Hematopoietic multipotent progenitor cell treated with erythropoietin and hydrocortisone succinate and interleukin-3 and kit ligand, for 17 days (in vitro differentiated cells): ENCODE measurements at places on chromosomes 13 and 19.

GRCh38 chr13:108895220-108895704 is 265.9 kb downstream of the MYO16 start:
- peak; percentile 20 for DNase-seq

GRCh38 chr19:57171551-57172081 is 4.3 kb upstream of the DUXA start:
- no peak for DNase-seq

DNA sequence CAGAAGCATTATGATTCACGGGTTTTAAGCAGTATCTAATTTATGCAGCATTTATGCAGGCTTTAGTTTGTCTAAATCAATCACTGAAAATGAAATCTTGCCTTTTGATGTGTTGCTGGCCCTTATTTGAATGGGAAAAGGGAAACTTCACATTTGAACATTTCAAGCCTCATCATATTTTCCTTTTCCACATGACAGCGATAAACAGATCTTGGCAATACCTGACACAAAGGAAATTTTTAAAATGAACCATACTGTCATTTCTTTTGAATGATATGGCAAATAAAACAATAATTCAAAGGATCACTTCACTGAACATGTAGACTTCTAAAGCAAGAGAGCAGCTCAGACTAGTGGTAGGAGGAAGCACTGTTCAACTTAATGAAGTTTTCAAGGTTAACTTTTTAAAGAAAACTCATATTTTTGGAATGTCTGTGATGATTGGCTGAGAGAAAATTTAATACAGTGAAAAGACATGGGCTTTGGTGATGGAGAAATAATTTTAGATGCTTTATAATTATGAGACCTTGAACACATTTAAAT is 198.1 kb downstream of the OXGR1 start:
- DNase-seq = no peak

GRCh38 chr19:850221-850978 is 1.7 kb upstream of the ELANE start:
- no peak for DNase-seq

- no peak for DNase-seq
Observed at GRCh38 chr13:32234914-32235313, 80.2 kb downstream of the ZAR1L start.

DNA sequence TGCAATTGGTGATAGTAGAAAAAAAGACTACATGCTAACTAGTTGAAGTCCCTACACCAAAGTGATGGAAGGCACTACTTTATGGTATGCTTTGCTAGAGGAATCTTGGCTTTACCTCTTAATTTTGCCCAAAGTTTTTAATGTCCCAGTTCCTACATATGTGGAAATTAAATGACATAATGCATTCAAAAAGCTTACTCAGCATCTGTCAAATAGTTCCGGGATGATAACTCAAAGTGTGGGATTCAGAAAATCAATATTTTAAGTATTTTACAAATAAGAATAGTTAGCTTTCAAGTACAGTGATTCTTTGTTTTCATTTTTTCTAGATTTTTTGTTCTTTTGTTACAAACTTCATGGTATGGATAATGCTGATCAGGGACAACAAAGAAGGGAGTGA is 211.6 kb downstream of the PCDH20 start:
- DNase-seq = no peak

- no peak for DNase-seq
Observed at GRCh38 chr13:22226086-22226485, 555.2 kb downstream of the FGF9 start.

DNA sequence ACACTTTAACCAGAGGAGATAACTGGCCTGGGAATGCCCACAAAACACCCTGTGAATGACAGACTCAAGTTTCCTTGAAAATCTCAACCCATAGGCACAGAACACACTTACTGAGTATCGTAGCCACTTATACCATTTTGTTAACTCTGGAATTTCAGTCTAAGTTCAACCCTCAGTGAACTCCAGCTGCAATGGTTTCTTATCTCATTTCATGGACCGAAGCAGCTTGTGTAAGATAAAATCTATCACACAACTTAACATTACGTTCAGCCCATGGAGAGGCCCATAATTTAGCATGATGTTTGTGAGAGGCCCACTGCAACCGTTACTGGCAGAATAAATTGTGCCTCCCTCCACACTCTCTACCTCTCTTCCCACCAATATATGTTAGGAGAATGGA is 323.0 kb downstream of the DNAJC15 start:
- no peak for DNase-seq

GRCh38 chr13:112704308-112705145 is 14.7 kb downstream of the ATP11A start:
- no peak for DNase-seq

DNA sequence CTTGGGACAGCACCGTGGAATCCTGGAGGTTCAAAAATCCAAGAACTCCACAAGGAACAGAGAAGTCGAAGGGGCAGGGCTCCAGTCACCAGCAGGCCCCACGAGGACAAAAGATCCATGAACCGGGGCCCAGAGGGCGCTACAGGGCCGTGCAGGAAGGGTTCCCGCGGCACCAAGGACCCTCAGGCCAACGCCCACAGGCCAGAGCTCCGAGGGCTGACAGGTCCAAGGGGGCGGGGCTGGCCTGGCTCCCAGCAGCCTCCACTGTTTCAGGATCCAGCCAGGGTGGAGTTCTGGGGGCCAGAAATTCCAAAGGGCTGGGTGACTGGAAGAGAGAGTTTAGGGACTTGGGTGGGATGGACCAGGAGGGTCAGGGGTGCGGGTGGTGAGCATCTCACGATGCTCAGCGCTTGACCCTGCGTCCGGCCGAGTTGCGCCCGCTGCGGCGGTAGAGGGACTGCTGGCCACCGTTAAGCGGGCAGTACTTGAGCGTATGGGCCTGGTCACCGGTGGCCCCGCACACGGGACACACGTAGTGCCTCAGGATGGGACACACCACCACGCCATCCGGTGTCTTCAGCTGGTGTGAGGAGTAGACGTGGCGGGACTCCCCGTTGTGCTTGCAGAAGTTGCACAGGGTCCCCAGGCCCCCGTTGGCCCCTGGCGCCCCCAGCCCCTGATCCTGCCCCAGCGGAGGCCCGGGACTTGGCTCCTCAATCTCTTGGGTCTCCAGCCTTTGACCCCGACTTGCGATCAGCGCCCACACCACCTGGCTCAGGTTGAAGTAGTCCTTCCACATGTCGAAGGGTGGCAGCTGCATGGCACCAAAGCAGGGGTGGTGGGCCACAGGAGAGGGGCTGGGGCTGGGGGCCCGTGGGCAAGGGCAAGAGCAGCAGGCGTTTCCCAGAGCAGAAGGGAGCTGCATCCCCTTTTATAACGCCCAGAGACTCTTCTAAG is at the start of gene NANOS2:
Gene NANOS2 (minus strand): TSS at position 905 of the 957 bp plus-strand sequence. CDS start 85 bp downstream, at position 820.
- no peak for DNase-seq

DNA sequence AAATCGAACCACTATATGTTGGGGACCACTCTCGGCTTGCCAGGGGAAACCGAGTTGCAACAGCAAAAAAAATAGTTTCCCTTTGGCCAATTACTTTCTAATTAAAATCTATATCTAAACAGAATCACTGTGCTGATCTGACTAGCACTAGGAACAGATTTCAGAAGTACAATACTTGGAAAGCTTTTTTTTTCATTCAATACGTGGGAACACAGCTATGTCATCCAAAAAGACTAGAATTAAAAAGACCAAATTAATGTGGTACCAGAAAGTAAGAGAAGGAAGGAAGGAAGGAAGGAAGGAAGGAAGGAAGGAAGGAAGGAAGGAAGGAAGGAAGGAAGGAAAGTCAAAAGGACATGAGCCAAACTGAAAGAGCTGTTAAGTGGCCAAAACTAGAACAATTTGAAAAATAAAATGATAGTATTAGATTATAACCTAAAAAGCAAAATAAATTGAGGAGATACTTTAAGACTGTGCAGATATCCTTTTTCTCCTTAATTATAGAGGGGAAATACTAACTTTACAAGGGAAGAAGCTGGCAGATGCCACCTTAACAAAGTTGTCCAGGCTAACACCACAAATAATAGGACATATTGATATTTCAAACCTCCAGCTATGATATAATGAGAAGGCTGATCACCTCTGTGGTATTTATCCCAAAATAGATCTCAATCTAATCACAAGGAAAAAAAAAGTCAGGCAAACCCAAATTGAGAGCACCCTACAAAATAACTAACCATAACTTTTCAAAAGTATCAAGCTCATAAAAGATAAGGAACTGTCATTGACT is 63.9 kb downstream of the DIAPH3 start:
- DNase-seq = no peak

- no peak for DNase-seq
Observed at GRCh38 chr13:95033890-95034289, 267.4 kb downstream of the ABCC4 start.

DNA sequence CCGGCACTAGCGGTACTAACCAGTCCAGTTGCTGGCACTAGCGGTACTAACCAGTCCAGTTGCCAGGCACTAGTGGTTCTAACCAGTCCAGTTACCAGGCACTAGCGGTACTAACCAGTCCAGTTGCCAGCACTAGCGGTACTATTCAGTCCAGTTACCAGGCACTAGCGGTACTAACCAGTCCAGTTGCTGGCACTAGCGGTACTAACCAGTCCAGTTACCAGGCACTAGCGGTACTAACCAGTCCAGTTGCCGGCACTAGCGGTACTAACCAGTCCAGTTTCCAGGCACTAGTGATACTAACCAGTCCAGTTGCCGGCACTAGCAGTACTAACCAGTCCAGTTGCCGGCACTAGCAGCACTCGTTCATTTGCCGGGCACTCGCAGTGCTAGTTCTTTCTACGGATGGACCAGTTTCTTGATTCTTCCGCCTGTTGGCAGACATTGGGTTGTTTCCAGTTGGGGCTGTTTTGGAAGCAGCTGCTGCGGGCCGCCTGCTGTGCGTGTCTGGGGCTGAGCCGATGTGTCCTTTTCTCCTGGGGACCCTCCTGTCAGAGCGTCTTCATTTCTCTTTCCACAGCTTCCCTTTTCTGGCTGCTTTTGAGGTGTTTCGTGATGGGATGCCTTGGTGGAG is 123.4 kb upstream of the MCF2L start:
- no peak for DNase-seq

- DNase-seq = no peak
Observed at GRCh38 chr19:5512715-5513114, 55.0 kb downstream of the TINCR start.
